ENCODE measurements at places on chromosomes 2 and 18.

GRCh38 chr2:108215794-108216211, 24.0 kb upstream of the SULT1C3 start:
- no peak for DNase-seq

GRCh38 chr2:64141674-64142405, 2.4 kb downstream of the PELI1 start:
- no peak for DNase-seq

DNA sequence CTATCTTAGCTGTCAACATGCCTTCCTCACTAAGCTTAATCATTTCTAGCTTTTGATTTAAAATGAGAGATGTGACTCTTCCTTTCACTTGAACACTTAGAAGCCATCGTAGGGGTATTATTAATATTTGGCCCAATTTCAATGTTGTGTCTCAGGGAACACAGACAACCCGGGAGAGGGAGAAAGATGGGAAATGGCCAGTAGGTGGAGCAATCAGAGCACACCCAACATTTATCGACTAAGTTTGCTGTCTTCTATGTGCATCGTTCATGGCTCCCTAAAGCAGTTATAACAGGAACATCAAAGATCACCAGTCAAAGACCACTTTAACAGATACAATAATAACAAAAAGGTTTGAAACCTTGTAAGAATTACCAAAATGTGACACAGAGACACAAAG, 110.2 kb downstream of the OLA1 start:
- DNase-seq = no peak

DNA sequence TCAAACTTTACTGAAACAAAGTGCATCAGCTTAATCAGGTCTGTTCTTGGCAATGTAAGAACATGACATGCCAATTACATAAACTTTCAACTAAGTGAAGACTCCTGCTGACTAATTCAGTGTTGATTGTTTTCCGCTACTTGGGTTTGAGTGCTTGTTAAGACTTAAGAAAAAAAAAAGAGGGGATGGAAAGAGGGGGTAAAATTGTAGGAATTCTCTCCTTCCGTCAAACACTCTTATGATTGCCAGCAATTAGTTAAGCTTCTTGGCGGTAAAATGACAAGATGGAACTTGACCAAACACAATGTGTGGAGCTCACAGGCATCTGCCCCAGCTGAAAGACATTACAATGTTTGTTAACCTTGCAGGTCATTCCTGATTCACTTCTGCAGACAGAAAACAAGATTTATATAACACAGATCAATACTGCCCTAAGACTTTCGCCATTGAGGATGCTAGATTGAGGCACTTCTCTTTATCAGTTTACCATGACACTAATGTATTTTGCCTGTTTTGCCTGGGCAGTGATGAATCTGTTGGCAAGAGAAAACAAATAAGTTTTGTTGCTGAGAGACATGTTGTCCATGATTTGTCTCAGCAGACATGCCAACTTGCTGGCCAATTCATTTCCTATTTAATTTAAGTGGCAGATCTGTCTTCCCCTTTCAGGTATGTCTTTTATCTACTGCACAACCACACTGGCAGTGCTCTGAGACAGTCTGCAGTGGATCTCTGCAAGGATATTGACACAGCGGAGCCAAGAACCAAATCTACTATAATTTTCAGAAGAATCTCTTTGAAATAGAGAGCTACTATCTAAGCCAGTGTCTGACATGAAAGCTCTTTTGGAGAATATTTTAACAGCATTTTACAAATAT, 410.0 kb upstream of the KCNH7 start:
- no peak for DNase-seq

- no peak for DNase-seq
Observed at GRCh38 chr2:194380011-194380410, 1277.0 kb upstream of the SLC39A10 start.

DNA sequence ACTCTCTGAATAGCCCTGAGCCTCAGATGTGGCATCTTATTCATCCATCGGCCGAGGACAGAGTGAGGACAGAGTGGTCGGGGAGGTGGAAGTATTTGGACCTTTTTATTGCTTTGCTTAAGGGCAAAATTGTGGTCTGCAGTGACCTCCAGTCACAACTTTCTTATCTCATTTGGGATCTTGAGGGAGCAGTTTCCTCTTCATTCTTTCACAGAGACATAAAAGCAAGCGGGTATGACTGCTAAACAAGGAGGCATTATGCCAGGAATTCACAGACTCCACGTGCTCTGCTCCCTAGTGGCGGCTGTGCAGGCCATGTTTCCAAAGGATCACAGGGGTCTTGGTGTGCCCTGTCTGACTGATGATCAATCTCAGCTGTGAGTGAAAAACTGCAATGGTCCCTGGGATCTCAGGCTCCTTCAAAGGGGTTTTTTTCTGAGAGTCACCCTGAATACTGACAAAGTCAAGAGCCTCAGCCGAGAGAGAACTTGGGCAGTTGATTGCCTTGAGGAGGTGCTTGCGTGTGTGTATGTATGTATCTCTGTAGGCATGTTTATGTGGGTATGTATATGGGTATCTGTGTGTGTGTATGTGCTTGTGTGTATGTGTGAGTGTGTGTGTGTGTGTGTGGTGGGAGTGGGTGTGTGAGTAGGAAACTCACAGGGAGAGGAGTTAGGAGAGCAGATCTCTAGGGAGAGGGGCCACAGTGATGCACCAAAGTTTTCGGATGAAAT, 47.7 kb downstream of the RAPGEF4 start:
- no peak for DNase-seq

GRCh38 chr2:176001281-176001915, 669 bp downstream of the LNPK start:
- peak; percentile 39 for DNase-seq

DNA sequence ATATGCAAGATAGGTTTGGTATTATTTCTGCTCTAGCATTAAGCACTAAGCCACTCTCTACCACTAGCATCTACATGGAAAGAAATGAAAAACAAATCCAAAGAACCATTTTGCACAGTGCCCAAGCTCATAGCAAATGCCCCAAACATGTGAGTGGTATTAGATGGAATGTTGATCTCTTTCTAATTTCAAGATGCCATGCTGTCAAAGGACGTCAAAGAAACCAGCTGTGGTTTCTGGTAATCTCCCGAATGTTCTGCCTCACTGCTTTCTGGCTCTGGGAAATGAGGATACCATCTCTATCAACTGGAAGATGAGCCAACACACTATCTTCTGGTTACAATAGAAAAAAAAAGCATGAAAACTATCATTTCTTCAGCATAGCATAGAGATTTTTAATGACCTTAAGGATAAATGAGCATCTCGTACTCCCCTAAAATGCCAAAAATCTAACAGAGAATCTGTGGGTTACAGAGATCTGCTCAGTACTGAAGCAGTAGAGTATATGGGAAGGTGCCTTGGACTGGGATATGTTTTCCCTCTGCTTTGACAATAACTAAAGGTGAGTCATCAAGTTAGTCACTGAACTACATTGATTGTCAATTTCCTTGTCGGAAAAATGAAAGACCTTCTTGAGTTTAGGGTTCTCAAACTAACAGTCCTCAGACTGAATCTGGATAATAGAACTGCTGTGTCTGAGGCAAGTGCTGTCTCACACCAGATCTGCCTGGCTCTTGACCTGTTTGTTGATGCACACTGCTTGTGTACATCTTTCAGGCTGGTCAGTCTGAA, 244.8 kb upstream of the NCKAP5 start:
- no peak for DNase-seq

GRCh38 chr18:9244376-9244775, 90.2 kb upstream of the TWSG1 start:
- no peak for DNase-seq

DNA sequence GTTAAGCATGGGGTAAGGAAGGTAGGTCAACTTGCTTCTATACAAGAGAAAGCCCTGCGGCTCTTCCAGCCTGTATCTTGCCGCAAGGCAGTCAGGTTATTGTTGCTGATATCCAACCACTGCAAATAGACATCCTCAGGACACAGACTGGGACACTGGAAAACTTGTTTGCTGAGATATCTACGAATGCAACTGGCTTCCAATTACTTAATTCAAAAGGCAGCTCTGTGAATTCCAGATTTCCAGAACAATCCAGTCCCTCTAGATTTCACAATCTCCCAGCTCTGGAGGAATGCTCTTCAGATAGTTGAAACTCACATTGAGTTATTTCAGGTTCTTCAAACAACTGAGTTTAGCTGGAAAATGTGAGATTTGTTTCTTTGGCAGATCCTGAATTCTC, 34.6 kb upstream of the SP9 start:
- no peak for DNase-seq

DNA sequence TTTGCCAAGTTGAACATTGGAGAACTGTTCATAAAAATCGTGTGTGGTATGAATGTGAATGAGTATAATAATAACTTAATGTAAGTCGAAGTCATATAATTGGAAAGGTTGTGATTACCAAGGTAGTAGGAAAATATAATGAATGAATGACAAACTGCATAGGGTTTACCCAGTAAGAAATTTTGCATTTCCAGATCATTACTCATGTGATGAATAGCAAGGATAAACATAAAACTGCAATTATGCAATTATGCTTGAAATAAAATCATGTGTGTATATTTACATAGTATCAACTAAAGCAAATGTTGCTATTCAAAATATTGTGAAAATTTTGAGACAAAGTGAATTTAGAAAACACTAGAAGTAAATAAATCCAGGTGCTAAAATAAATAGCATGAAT, 1108.7 kb upstream of the TMEFF2 start:
- no peak for DNase-seq

GRCh38 chr2:45960057-45960863, 308.8 kb downstream of the PRKCE start:
- DNase-seq = no peak

- no peak for DNase-seq
Observed at GRCh38 chr2:144310484-144310883, 209.4 kb downstream of the ZEB2 start.

DNA sequence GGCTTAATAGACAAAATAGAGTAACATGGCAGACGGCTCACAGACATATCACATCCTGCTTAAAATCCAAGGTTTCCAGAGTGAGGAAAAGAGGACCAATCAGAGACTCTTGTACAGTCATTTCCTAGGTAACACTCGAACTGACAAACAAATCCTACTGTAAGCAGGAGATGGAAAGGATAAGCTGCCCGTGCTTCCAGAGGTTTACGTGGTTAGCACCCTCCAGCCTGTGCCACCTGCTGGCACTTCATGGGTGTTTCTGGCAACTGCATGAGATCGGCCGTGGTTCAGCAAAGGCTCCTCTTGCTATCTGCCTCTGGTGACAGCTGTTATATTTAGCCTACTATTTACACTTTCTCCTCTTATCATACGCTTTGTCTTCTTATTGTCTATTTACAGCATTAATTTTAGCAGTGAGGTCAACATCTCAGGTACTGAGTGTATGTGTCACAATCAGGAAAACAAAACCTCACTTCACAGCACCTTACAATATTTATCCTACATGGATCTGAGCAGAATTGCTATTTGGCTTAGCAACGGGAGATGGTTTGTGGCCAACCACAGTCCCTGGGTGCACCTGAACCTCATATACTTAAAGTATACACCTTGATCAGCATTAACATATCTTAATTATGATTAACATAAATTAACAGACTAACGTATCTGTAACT, 226.9 kb downstream of the TMEM163 start:
- DNase-seq = no peak

DNA sequence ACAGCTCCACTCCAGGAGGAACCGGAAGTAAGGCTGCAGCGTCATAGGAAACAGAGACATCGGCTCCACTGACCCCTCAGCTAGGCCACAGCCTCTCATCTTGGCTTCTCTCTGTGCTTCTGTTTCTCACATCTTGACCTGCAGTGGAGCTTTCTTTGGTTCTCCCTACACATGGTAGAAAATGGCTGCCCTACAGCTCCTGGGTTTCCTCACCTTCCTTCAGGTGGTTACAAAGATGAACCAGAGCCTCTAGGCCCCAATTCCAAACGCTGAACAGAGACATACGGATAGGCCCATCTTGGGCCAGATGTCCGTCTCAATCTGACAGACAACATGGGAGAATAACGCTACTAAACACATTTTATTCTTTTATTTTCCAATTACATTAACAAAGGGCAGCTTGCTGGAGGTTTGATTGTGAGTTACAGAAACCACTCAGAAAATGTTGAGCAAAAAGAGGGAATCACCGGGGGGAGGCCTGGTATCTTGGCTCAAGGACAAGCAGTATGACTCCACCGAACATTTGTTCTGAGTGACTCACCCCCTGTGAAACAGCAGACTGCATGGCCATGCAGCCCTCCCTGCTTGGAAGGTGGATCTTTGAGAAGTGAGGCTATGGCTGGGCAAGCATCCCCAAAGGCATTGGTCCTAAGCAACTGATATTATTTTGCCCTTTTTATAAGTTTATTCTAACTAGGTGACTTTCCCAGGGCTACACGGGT, 303.5 kb downstream of the CDCA7 start:
- no peak for DNase-seq

- DNase-seq = no peak
Observed at GRCh38 chr2:38533757-38534545, 68.8 kb downstream of the HNRNPLL start.

GRCh38 chr2:96698221-96698861, 41.5 kb downstream of the LMAN2L start:
- no peak for DNase-seq

GRCh38 chr2:3269425-3270094, 108.1 kb downstream of the EIPR1 start:
- no peak for DNase-seq

DNA sequence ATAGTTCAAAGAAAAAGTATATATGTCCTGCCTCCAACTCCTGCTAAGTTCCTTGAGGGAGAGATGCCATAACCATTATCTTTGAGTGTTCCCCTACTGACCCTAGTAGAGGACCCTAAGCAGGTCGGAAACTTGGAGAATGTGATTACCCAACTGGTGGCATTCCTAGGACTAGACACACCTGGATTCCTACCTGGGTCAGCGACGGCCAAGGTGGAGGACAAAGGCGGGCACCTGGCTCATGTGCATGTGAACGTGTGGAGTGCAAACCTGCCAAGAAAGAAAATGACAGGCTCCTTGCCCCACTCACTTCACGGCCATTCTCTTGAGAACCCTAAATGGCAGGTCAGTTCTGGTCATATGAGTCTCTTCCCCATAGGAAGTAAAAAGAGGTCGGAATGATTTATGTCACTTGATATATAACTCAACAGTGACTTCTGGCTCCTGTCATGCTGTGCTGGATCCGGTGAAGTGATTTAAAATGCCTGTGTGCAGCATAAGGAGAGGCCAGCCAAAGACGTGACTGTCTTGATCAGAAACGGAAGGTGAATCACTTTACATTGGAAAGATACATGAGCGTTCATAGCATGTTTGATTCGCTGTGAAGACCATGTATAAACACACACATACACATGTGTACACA, 371.6 kb downstream of the EIPR1 start:
- no peak for DNase-seq

DNA sequence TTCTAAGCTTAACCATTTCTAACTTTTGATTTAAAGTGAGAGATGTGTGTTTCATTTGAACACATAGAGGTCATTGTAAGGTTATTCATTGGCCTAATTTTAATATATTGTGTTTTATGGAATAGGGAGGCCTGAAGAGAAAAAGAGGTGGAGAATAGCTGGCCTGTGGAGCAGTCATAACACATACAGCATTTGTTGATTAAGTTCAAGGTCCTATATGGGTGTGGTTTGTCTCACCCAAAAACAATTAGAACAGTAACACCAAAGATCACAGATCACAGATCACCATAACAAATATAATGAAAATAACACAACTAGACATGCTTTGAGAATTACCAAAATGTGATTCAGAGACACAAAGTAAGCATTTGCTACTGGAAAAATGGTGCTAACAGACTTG, 252.4 kb upstream of the SPOPL start:
- DNase-seq = no peak

- no peak for DNase-seq
Observed at GRCh38 chr18:56391931-56392590, 246.3 kb downstream of the TXNL1 start.

- no peak for DNase-seq
Observed at GRCh38 chr2:236909802-236910201, 175.9 kb upstream of the COPS8 start.

All from stimulated activated CD4-positive, alpha-beta T cell treated with anti-CD3 and anti-CD28 coated beads, Interleukin-2, amount 100 ng/mL, for 48 hours (primary cell).